ENCODE measurements at places on chromosomes 12 and 14. TPM values are rescaled to one million over a fixed set of nuclear protein-coding genes. Genes with fewer than 3 reads are reported as not detected.

DNA sequence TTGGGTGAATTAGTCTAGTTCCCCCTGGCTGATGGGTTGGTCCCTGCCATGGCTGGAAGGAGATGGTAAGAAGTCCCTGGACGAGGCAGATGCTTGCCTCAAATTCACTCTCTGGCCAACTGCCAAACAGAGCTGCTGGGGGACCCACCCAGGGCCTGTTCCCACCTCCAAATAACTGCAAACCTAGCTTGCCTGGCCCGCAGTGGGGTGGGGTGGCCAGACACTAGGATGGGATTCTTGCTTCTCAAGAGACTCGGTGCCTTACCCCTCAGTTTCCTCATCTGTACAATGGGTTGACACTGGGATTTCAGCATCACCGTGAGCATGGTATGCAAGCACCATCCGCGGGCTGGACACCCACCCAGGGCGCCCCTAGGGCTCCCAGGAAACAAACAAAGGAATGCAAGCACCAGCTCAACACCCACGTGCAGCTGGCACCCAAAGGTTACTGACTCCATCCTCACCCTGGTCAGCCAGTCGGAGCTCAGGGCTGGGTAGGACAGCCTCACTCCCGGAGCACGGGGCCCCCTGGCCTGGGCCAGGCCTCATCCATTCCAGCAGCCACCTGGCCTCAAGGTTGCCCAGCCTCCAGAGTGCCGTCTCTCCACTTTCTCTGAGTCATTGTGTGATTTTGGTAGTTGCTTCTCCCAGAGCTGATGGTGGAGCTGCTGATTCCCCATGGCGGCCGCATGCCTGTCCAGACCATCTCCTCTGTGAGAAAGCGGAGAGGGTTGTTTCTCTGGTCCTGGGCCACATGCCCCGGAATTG, 205.2 kb upstream of the RTL1 start:
- no peak overlapping the region for H3K27ac ChIP-seq
- no peak overlapping the region for H3K4me3 ChIP-seq
- no peaks in the 10 kb centered on the region for H3K36me3 ChIP-seq
- no peaks in the 10 kb centered on the region for H3K27me3 ChIP-seq

DNA sequence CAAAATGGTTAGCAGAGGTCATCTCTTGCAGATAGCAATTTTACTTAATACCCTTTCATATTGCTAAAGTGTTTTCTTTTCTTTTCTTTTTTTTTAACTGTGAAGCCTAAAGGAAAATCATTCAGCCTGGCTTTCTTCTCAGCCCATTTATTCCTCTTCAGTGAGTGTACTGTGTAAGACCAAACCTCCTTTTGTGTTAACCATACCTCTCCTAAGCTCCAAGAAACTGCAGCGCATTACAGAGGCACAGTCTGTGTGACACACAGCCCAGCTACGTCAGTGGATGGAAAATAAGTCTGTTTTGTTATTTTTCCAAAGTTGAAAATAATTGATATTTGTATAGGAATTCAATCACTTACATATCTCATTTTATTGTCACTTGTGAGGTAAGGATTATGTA, 21.7 kb downstream of the DCAF5 start:
- peaks cover 38% of the 10 kb centered on the region for H3K4me1 ChIP-seq
- no peak overlapping the region for H3K4me3 ChIP-seq
- H3K36me3 ChIP-seq, result peaks cover 5% of the 10 kb centered on the region
- no peak overlapping the region for H3K27ac ChIP-seq
- no peak for DNase-seq

SLC16A7 gene
- total RNA-seq, result 46.7 TPM

DNA sequence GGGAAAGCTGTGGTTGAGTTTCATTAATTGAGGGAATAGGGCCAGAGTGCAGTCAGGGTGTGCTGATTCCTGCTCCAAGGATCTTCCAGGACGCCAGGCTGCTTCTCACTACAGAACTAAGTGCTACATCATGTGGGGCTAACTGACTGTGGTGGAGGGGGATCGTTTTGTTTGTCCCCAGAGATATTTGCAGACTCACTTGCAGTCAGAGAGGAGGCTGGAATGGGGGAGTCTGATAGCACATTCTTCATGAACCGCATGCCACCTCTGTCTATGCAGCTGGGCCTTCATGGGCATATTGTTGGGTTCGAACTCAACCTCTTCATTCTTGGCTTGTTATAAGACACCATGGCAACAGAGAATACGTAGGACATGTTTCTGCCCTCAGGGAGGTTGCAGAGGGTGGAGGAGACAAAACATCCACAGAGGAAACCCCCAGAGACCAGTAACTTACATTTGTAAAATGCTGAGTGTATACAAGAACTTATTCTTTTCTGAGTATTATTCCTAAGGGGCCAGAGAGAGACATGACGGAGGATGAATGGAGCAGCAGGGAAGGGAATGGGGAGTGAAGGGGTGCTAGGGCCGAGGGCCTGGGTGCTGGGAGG, 13.0 kb downstream of the KRT7 start:
- H3K27ac ChIP-seq, result peak overlapping the region; percentile 15
- no peak overlapping the region for H3K4me3 ChIP-seq
- H3K4me1 ChIP-seq, result peaks cover 63% of the 10 kb centered on the region
- peaks cover 10% of the 10 kb centered on the region for H3K36me3 ChIP-seq
- no peak for DNase-seq

INSM2 gene
- not detected for total RNA-seq

DNA sequence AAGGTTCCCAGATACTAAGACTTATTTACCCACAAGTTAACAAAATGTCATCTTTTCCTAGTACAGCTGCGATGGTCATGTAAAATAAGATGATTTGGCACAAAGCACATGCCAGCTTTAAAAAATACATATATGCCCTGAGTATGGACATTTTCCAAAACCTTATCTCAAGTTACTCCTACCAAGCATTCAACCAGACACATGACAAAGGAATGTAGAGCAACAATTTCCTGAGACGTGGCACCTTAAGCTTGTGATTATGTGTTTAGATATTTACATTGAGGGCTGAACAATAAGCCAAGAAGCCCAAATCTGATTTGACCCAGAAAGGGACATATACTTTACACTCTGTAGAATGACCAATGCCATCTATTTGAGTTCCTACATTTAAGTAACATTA, 24.5 kb upstream of the OVCH1 start:
- no peaks in the 10 kb centered on the region for H3K36me3 ChIP-seq
- H3K27me3 ChIP-seq, result peaks cover 10% of the 10 kb centered on the region
- no peak overlapping the region for H3K27ac ChIP-seq
- H3K4me1 ChIP-seq, result no peaks in the 10 kb centered on the region
- DNase-seq, result no peak

Measured in activated CD4-positive, alpha-beta T cell treated with anti-CD3 and anti-CD28 coated beads, Interleukin-2, amount 10 ng/mL, durations not matched to agents 7 days and 5 days (primary cell).